ENCODE measurements at places on chromosomes 5 and 9.

- no peak for DNase-seq
Observed at GRCh38 chr5:142358121-142358520, 33.3 kb upstream of the SPRY4 start.

GRCh38 chr5:78760366-78760765 is 111.8 kb upstream of the LHFPL2 start:
- no peak for DNase-seq

DNA sequence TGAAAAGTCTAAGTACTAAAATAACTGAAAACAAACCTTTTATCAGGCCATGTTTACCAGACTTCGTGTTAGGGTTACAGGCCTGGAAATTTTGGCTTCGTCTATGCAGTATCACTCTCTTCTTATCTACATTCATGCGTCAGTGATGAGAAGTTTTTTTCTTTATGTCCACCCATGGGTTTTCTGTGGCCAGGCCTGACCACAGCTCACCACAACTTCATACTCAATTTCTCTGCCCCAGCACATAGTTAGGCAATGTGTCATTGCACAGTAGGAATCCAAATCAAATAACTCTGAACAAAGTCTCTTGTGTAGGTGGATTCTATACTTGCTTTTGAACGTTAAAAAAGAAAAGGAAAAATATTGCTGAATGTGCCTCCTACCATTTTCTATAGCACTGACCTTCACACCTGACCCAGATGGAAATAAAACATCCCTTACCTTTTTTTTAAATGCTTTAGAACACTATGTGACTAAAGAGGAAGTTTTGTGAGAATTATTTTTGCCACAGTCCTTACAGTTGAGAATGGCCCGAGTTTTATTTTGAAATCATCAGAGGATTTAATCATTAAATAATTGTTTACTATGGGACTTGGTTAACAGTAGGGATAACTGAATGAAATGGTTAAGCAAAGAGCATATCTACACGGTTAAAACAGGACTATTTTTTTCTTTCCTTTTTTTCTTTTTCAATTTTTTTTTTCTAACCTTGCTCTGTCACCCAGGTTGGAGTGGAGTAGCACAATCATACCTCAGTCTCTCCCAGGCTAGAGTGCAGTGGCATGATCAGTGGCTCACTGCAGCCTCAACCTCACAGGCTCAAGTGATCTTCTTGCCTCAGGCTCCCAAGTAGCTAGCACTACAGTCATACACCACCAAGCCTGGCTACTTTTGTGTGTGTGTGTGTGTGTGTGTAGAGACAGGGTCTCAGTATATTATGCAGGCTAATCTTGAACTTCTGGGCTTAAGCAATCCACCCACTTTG is 1247.0 kb upstream of the ACO1 start:
- DNase-seq: no peak

DNA sequence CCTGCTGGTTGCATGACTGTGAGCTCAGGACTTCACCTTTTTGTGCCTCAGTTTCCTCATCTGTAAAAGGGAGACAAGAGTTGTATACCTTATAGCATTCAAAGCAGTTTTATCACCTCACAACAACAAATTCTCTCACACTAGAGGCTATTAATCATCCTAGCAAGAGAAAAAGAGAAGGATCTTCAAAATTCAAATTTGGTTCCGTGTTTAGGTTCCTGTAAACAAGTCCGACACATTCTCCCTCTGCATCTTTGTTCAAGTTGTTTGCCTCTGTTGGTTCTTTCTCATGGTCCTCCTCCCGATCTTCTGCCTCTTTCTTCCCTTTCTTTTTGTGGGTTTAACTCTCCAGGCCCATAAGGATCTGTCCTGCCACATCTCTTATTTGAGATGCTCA is 218.0 kb downstream of the PIK3R1 start:
- no peak for DNase-seq

- no peak for DNase-seq
Observed at GRCh38 chr5:67206461-67206860, 9.9 kb upstream of the CD180 start.

GRCh38 chr5:31100781-31101310 is 92.6 kb upstream of the CDH6 start:
- no peak for DNase-seq

DNA sequence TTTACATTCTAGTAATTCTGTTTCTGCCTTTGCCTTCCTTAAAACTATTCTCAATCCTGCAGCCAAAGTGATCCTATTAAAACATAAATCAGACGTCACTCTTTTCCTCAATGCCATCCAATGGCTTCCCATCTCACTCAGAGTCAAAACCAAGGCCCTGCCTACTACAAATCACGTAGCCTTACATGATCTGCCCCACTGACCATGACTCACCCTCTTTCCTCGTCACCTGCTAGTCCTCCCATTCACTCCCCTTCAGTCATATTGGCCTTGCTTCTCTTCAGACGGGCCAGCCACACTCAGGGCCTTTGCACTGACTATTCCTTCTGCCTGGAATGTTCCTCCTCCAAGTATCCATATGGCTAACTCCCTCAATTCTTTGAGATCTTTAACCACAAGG is 39.0 kb upstream of the DMXL1 start:
- DNase-seq: no peak

Measured in activated naive CD4-positive, alpha-beta T cell treated with anti-CD3 and anti-CD28 coated beads, Interleukin-2, amount 50 U/mL, for 72 hours (primary cell).